ENCODE measurements at places on chromosomes 6 and 20. TPM values are rescaled to one million over a fixed set of nuclear protein-coding genes. Genes with fewer than 3 reads are reported as not detected.

LY6G5B gene
- 8.0 TPM for total RNA-seq

RFX6 gene
- not detected for total RNA-seq

DNAAF9 gene
- total RNA-seq = 25.1 TPM

LST1 gene
- 7.5 TPM for total RNA-seq

SAMD3 gene
- not detected for total RNA-seq

SIRPB2 gene
- 8.2 TPM for total RNA-seq

TMEM244 gene
- not detected for total RNA-seq

DNAH8 gene
- not detected for total RNA-seq

SMIM28 gene
- 0.66 TPM for total RNA-seq

FKBP1C gene
- total RNA-seq = not detected

SLC22A1 gene
- total RNA-seq = 1.9 TPM

MOXD1 gene
- 9.4 TPM for total RNA-seq

GSTA4 gene
- total RNA-seq = 37.0 TPM

C20orf96 gene
- total RNA-seq = 2.1 TPM
